ENCODE measurements at places on chromosomes 12 and 14.

- DNase-seq: no peak
Observed at GRCh38 chr12:131350943-131351318, 360.0 kb upstream of the SFSWAP start.

GRCh38 chr14:101713621-101714349 is 47.7 kb upstream of the PPP2R5C start:
- no peak for DNase-seq

GRCh38 chr12:54602661-54603060 is 14.2 kb upstream of the PPP1R1A start:
- DNase-seq: no peak

DNA sequence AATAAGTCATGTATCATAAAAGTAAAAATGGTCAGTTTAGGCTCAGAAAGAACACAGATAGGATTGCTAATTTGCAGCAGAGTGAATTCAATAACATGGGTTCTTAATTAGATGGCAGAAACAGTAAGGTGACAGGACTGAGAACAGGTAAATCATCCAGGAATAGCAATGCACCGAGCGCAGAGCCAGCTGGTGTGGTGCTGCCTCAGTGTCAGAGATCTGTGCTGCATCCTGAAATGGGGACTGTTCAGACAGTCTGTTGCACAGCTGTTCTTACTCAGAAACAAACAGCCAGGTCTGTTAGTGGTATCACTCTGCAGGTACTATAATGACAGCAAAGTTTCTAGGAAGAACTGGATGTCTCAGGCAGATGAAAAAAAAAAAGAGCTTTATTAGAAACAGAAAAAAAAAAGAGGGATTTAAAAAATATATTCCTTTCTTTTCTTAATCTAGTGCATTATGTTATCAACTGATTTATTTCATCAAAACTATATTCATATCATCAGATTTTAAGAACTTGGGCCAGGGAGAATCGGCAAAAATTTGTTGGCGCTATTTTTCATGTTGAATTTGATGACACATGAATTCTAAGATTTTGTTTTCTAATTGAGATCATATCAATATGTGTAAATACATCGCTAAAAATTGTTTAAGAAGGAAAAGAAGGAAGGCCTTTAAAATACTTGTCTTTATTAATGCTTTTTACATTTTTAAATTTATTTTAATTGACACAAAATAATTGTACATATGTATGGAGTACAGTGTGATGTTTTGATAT is 501.8 kb downstream of the PRKD1 start:
- DNase-seq: no peak

DNA sequence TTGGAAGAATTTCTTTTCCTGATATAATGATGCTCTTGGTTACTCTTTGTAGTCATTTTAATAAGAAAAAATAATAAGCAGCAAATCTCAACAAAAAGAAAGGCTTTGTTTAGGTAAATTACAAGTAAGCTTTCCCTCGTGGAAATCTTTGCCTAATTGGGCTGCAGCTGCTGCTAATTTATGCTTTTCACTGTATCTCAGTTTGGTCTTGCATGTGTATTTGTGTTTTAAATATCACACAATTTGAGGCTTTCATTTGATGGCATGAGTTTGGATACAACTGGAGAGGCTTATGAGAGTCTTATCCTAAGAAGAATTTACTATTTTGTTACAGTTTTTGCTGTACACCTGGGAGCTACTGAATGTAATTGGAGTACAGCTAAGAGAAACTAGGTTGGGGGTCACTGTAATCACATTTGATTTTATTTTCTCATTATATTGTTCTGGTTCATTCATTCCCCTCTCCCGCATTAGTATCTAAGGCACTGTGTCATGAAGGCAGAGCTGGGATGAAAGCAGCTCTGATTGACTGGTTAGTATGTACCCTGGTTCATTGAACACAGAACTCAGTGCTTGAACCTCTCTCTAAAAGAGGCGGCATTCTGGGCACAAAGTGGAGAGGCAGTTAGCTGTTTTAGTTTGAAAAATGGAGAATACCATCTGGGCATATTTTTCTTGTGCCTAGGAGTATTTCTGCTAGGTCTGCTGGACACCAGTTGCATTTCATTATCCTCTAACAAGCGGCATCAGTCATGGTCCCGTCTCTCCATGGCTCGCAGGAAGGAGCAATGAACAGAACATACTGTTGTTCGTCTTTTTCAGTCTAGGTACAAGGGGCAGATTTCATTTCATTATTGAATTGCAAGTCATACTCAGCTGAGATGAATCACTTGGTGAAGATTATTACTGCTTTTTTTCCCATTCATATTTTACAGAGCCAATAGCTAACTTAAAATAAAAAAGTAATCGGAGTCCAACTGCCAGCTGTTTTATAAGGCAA is 118.0 kb upstream of the TMEM260 start:
- no peak for DNase-seq

GRCh38 chr14:55968741-55969140 is 149.5 kb upstream of the PELI2 start:
- DNase-seq: no peak

- DNase-seq: no peak
Observed at GRCh38 chr12:61504396-61505080, 755.7 kb upstream of the USP15 start.

DNA sequence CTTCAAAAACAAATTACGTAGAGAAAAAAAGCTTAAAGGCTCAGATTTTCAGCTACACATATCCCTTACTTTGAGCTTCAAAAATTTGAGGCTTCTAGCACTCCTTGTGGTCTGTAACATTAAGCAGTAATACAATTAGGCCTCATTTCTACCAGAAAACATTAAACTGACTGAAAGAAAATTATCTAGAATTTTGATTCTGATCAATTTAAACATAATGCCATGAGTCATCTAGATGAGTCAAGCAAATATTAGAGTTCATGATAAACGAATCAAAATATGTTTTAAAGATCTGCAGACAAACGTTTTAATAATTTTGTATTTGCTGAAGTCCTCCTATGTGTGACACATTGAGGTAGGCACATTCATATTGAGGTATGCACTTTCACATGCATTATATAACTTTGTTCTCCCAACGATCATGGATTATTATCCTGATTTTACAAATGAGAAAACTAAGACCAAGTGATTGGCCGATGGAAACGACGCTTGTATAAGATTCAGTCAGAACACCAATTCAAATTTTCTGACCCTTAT is 4.3 kb downstream of the OSBPL8 start:
- no peak for DNase-seq

DNA sequence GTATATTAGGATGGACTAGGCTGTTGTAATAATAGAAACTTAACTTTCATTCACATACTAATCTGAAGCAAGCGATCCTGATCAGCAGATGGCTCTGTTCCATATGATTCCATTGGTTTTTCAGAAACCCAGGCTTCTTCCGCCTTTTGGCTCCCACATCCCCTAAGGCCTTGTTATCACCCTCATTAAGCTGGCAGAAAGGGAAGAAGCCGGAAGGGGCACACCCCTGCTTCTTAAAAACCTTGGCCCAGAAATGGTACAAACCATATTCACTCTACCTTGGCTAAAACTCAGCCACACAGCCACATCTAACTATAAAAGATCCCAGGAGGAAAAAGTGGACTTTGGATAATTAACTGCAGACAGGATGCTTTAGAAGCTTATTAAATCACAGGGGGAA is 329.2 kb downstream of the PCNX1 start:
- no peak for DNase-seq

GRCh38 chr14:76113691-76114090 is 38.0 kb upstream of the GPATCH2L start:
- DNase-seq: no peak

- no peak for DNase-seq
Observed at GRCh38 chr14:34732802-34733201, 18.4 kb upstream of the CFL2 start.

- no peak for DNase-seq
Observed at GRCh38 chr12:116389990-116390389, 112.5 kb upstream of the MED13L start.

DNA sequence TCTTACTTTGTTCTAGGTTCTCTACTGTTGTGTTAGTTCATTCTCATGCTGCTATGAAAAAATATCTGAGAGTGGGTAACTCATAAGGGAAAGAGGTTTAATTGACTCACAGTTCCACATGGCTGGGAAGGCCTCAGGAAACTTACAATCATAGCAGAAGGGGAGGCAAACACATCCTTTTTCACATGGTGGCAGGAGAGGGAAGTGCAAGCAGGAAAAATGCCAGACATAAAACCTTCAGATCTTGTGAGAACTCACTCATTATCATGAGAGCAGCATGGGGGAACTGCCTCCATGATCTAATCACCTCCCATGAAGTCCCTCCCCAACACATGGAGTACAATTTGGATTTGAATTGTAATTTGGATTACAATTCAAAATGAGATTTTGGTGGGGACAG is 69.6 kb downstream of the MGST1 start:
- no peak for DNase-seq

DNA sequence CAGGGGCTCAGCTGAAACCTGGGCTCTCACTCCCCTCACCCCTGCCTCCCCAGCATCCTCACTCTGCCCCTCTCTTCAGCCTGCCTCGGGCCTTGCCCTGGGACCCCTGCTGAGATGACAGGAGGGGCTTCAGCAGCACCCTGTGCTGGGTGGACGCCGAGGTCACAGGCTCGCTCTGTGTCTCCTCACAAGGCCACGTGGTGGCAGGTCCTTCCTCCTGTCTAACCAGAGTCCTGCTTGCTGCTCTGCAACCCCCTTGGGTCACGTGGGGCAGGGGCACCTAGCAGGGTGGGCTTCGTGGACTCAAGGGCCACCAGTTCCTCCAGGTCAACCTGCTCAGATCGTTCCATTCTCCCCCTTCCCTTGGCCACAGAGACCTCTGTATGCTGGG is 90.4 kb downstream of the TMEM121 start:
- no peak for DNase-seq

GRCh38 chr14:37232907-37233481 is 35.3 kb downstream of the MIPOL1 start:
- no peak for DNase-seq

DNA sequence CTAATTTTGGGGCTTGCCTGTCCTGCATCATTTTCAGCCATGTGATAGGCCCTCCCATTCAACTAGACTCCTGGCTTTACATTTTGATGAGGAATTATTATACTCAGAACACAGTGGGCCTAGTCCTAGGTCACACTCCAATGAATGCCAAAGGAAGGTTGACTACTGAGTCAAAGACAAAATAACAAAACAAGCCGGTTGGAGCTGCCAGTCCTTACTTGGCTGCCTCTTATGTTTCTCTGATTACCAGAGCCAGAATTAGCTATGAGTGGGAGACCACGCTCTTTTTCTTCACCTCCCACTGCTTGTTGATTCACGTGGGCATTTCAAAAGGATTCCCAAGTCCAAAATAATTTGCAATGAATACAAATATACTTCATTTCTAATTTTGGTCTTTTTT is 78.1 kb upstream of the USP44 start:
- DNase-seq: no peak

- no peak for DNase-seq
Observed at GRCh38 chr12:78118036-78118435, 287.3 kb downstream of the NAV3 start.

- no peak for DNase-seq
Observed at GRCh38 chr12:132505105-132505851, 15.3 kb downstream of the FBRSL1 start.

DNA sequence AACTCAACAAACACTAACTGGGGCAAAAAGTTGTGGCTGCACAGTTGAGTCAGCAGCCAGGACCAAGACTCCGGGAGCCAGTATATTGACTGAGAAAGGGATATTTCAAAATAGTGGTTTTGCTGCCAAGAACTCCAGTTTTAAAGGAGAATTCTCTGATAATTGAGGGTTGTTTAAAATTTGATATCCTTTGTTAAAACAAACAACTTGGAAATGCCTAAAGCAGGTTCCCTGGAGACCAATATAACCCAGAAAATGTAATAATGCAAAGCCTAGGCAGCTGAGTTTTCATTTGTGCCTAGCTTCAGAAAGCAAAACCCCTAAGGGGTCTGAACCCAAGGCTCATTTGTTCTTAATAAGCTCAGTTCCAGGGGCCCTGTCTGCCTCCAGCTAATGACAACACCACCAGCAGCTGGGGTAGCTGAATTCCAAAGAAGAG is 311.7 kb upstream of the CCDC196 start:
- no peak for DNase-seq

DNA sequence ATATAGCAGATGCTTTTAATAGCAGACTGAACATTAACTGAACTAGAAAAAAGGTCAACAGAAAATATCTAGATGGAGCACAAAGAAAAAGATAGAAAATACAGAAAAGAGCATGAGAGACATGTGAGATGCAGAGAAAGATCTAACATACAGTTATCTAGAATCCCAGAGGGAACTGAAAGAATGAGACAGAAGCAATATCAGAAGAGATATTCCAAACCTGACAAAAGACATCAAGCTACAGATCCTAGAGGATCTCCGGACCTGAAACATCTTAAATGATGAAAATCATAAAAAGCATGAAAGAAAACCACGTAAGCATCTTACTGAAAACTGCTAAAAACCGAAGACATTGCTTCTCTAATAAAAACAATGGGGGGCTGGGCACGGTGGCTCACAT is 75.0 kb downstream of the NUMB start:
- no peak for DNase-seq

GRCh38 chr12:12723149-12723680 is 6.0 kb downstream of the CDKN1B start:
- DNase-seq: no peak

DNA sequence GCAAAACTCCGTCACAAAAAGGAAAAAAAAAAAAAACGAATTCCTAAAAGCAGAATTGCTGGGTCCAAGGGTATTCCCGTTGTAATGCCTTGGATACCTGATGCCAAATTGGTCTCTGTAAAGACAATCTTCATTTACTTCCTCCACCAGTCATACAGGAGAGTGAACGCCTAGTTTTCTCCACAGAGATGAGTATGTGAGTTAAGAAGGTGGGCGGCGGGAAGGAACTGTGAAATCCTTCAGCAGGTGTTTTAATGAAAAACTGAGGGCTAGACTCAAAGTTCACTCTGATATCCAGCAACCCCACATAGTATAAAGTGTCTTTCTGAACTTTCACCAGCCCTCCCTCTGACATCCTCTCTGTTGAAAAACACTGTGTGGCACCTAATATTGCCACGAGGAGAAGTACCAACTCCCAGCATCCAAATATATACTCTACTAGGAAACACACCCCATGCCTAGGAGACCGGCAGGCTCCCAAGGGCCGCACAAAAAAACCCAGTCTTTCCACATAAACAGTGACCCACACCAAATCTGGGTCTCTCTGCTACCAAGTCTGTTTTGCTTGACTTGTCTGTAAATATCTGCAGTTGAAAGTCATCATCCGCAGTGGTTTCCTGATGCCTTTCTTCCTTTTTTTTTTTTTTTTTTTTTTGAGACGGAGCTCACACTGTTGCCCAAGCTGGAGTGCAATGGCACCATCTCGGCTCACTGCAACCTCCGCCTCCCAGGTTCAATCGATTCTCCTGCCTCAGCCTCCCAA is 30.3 kb upstream of the FOXN3 start:
- no peak for DNase-seq

GRCh38 chr14:71665157-71665556 is 267.1 kb upstream of the RGS6 start:
- DNase-seq: no peak

DNA sequence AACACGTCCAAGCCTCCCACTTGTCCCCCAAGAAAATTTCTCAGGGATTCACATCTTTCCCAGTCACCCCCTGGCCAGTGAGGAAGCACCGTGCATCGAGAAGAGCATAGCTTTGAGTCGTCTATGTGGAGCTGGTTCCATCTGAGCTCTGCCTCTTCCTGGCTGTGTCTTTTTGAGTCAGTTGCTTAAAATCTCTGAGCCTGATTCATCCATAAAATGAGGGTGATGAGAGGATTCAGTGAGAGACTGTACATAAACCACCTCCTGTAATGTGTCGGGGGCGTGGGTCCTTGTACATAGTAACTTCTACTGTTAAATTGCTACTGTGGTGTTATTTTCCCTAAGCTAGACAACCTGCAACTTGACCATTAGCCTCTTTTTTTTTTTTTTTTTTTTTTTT is 13.8 kb downstream of the CD9 start:
- DNase-seq: no peak
